Stimulated activated CD4-positive, alpha-beta T cell treated with anti-CD3 and anti-CD28 coated beads, Interleukin-15, amount 100 ng/mL, for 1 hour (primary cell): ENCODE measurements at places on chromosomes 4 and X.

DNA sequence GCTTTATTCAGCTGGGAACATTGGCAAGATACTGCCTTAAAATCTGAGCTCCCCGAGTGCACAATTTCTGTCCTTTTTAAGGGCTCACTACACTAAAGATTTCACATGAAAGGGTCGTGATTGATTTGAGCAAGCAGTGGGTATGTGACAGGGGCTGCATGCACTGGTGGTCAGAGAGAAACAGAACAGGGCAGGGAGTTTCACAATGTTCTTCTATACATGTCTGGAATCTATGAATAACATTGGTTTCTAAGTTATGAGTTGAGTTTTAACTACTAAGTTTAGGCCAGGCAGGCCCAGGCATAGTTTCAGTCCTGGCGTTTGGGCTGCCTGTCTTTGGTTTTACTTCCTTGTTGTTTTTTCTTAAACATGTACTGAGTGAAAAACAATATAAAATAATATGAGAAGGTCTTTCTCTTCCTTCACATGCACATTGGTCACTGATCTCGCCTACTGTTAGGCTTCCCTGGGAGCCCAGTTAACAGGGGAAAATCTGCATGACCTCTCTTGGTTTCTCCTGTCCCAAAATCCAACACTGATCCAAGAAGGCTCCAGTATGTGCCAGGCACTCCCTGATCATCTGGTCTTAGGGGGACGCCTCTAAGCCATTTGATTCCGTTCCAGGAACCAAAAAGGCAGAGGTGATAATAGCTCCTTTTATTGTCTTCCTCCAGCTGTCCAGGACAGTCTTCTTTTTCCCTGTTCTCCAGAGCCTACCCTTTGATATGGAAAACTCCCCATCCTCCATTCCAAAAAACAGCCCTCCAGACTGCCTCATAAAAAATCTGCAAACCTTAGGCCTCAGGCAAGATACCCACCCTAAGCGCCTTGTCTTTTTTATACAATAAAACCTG lies at the start of gene UGT2B17:
Gene UGT2B17, minus strand, starts transcription at position 51 of the 854 bp plus-strand sequence. CDS start 7,838 bp downstream, outside the sequence.
- no peak for DNase-seq

- DNase-seq: no peak
Observed at GRCh38 chrX:40411340-40412111, 169.2 kb upstream of the ATP6AP2 start.

DNA sequence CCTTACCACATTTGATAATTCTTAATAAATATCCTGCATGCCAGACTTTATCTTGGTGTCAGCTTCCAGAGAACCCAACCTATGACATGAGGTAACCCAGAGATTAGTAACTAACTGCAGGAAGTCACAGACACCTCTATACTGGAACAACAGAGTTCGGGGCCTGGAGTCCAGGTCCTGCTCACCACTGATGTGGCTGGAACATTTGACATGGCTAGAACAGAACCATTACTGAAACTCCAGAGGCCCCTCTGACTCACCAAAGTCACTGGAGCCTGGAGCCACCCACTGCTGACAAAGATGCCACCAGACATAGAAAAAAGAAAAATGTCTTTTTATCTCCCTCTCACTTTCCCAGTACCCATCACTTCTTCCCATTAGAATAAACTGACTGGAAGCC lies 403.7 kb downstream of the MID1IP1 start:
- no peak for DNase-seq

DNA sequence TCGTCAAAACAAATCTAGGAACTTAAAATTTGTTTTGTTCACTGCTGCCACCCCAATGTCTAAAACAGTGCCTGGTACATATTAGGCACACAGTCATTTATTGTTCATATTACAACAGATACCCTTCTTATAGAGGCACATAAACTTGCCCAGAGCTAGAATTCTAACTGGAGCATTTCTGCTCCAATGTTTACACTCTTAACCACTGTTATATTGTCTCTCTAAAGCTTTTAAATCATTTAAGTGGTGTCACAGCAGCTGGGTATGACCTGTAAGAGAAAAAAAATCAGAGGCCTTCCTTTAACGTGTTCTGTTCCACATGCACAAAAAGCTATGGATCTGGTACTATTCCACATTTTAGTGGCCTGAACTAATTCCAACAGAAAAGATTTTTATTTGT lies 3.0 kb downstream of the UBE2D3 start:
- no peak for DNase-seq

GRCh38 chr4:76366737-76367136 lies 54.2 kb downstream of the CCDC158 start:
- DNase-seq: no peak

- DNase-seq: peak; percentile 26
Observed at GRCh38 chrX:73855546-73855945, 292.5 kb downstream of the CHIC1 start.

GRCh38 chrX:52983321-52984000 lies 25.1 kb upstream of the FAM156A start:
- DNase-seq: no peak

DNA sequence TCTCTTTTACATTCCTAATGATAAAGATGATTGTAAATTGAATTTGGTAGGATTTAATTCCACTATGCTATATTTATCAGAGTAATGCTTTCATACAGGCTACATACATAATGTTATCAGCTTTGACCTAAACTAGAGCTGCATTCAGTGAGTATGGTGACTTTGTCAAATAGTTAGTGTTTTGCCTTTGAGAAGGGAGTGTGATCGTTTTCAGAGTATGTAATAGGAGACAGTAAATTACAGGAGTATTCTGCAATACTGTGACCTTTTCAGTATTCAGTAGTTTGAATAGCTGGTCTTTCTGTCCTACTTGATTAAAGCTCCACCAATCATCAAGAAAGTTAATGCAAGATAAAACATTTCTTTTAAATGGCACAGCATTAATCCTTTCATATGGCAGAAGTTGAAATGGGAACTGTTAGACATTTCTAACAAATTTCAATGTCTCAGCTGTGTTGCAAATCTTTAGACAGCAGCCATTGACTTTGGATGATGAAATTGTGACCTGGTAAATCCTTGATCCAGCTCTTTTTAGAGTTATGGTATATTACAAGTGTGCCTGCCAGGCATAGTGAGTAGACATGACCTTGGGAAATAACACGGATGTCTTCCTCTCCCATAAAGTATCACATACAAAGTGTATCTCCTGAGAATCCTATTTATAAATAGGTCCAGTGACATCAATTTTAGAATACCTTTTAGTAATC lies 455.3 kb downstream of the KCTD8 start:
- no peak for DNase-seq

DNA sequence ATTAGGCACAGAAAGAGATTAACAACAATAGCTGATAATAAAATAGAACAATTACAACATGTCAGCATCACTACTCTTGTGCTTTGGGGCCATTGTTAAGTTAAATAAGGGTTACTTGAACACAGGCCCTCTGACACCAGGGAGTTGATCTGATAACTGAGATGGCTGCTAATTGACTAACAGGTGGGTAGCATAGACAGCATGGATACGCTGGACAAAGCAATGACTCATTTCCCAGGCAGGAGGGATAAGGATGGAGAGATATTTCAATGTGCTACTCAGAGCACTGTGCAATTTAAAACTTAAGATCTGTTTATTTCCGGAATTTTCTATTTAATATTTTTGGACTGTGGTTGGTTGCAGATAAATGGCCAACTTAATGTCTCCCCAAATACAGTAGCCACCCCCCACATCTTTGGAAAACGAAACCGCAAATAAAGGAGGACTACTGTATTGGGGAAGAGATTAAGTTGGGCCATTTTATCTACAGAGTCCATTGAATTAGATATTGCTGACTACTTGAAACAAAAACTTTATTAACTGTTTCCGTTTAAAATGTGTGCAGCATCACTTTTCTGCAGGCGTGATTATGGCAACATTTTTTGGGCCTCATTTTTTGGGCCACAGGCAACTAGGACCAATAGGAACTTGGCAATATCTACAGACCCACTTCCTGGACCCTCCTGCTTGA lies 200.6 kb upstream of the KLF3 start:
- no peak for DNase-seq

DNA sequence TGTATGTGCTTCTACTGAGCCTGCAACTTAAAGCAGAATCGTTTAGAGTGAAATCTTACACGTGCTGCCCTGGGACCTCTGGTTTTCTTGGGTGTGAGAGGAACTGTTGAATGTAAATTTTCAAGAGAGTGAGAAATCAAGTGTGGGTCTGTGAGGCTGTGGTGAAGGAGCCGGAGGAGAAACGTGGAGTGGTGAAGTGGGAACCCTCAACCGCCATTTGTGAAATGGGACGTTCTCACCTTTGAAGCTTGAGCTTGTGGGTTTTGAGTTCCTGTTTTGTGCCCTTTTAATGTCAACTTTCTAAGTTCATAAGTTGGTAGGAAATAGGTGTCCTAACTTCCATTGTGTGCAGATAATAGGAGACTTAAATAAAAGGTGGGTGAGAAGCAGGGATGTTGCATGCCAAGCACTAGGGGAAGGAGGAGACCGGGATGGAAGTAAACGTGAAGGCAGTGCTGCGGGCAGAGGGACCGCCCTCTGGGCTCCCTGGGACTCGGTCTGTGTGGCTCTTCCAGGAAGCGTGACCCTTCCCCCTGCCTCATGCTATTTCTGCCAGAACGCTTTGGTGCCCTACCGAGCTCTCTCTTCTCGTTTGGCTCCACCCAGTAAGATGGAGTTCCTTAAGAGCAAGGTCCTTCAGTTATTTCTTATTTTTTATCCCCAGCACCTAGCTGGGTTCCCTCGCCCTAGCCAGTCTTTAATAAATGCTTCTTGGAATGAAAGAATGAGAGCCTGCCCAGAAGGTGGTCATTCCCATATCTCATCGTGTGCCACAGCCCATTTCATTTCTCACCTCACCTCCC lies 56.0 kb downstream of the TMEM131L start:
- no peak for DNase-seq

DNA sequence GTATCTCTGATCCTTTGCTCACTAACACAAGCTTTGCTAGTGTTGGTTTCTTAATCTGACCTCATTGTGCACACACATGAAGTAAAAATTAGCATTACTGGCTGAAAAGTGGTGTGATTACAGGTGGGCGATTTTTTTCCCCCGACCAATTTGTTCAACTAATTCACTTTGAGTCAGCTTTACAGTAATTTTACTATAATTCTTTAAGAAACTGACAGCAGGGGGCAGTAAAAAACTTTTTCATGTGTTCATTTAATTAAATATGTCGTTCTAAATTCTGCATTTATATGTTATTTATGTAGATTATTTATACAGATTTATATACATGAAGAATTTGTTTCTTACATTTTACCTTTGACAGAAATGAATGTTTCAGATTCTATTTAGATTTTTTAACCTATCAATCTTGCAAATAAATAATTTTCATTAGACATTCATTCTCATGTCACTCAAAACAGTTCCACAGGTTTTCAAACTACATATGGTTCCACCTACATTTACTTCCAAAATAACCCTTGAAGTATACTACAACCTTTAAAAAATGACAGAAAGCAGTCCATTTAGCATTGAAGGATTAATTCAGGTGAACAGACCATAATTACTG lies 17.5 kb downstream of the PALLD start:
- no peak for DNase-seq

- no peak for DNase-seq
Observed at GRCh38 chr4:28555866-28556265, 1695.2 kb downstream of the STIM2 start.

DNA sequence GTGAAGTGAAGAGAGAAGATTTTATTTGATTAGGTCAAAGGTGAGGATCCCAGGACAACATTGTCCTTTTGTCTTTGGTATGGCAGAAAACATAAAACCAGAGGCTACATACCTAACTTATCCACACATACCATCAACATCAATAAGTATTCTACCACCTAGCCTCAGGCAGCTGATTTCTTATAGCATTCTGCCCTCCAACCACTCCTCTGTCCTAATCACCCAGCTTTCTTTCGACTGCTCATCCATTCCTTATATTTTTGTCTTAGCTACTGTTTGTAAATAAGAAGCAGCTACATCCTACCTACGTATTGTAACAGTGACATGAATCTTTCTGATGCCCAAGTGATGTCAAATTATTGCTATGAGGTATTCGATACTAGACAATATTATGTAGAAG lies 129.4 kb downstream of the ANAPC10 start:
- no peak for DNase-seq

GRCh38 chr4:96342196-96342595 lies 502.3 kb downstream of the PDHA2 start:
- DNase-seq: no peak

DNA sequence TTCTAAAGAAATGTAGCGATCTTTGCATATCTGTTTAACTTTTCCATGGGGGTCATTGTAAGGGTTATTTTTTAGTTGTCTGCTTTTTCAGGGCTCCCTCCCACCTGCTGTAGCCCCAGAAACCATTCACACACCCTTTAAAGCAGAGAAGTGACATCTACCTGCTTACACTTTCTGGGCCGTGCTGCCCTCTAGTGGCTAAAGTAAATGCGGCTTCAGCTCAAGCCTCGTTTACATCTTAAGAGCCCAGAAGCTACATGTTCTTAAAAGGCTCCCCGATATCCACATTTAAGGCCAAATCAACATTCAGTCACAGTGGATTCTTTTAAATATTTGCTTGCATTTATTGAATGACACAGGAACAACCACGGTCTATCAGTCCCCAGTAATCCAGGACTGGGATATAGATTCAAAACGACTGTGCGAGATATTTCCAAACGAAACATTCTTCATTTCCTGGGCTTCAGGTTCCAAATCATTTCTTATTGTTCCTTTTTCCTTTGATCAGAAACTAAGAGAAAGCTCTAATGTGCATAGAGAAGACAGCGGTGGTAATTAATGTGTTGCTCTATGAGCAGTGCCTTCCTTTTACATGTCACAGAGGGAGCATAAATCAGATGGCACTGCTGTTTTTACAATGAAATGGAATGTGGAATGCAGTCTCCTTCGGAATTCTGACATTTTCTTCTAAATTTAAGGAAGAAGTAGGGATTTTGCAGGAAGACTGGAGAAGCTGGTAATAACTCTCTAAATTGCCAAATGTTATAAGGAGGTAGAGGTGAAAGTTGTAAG lies 119.9 kb downstream of the RASGEF1B start:
- peak; percentile 10 for DNase-seq

- no peak for DNase-seq
Observed at GRCh38 chrX:10259716-10260115, 102.9 kb downstream of the CLCN4 start.

DNA sequence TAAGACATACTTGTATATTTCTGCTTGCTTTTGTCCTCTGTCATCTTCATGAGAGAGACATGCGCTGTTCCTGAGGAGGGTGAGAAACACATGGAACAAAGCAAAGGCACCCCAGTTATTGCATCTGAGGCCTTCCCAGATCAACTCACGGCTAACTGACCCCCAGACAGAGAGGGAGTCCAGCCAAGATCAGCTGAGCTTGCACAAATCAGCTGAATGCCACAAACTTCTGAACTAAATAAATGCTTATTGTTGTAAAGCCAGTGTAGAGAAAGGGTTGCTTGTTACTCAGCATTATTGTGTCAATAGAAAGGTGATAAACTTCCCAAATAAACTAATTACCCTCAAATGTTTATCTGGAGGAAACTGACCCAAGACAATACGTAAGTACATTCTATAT lies 163.8 kb downstream of the BTC start:
- DNase-seq: no peak

GRCh38 chr4:1052231-1052671 lies 40.8 kb downstream of the FGFRL1 start:
- no peak for DNase-seq

GRCh38 chrX:153379971-153380581 lies 21.1 kb downstream of the PNMA6E start:
- no peak for DNase-seq

GRCh38 chr4:7661066-7661748 lies 226.5 kb upstream of the PSAPL1 start:
- no peak for DNase-seq
